ENCODE measurements at places on chromosomes 3 and 15.

- DNase-seq: no peak
These were observed 102.5 kb downstream of the SST start for GRCh38 chr3:187567661-187568121.

GRCh38 chr3:172210355-172210754, 171.0 kb downstream of the FNDC3B start:
- no peak for DNase-seq

DNA sequence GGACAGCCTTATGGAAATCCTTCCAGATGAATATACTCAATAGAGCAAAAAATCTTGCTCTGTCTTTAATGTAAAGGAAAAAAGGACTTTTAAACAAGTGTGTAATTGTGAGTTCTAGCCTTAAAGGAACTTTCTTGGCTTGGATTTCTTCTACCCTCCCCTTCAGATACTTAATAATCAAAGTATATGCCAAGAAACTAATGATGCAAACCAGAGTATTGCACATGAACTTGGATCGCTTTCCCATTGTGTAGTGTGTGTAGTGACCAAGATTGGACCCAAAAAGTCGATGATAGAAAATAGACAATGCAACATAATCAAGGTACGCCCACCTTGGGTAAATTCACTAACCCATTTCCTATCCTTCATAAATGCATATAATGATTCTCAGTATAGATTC, 123.8 kb downstream of the TIGIT start:
- DNase-seq: no peak

GRCh38 chr3:150495563-150496168, 50.6 kb downstream of the SERP1 start:
- DNase-seq: peak; percentile 63

DNA sequence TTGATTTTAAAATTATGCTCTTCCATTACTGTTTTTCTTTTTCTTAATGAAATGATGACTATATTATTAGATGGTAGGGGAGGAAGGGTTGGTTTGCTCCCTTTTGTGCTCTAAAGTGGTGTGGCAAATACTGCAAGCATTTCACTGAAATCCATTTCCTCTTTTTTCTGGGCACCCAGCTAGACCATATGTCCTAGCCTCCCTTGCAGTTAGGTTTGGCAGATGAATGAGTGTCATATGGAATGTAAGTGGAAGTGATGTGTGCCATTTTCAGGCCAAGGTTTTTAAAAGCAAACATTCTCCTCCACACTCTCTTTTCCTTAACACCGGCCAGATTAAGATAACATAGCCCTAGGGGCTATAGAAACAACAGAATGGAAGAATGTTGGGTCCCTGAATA, 363.0 kb downstream of the FGF12 start:
- DNase-seq: no peak

DNA sequence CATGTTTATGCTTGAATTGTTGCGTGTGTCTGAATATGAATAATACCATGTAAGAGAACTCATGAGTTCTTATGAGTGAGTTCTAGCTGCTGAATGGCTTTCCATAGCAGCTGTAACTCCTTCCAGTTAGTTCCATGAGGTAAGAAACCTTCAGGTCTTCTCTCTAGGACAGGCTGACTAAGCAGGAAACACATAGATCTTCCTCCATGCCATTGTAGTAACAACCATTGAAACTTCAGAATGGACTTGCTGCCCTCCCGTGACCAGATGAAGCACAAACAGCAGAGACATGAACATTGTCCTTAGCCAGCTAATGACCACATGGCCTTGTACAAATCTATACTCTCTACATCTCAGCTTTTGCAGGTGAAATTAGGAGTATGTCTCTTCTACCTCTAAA, 200.0 kb downstream of the ZNF385D start:
- DNase-seq: no peak

DNA sequence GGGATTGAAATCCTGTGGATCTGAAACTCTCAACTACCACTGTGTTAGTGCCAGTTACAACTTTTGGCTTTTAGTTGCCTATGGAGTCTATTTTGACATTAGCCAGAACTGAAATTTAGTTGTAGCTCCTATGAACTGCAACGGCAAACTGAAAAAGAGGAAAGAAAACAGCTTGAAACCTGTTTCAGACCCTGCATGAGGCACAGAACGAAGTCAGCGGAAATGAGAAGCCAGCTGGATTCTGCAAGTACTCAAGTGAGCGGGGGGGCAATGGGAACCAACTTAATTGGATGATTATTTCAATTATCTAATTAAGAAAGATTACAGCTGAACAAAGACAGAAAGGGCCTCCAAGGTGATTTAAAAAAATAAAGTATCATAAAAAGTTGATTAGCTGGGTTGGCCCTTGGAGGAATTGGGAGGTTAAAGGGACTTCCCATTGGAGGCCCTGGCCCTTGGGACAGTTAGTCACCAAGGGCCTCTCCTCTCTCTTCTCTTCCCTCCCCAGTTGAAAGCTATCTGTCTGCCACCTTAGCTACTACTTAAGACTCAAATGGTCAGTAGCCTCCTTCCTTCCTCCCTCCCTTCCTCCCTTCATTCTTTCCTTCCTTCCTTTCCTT, 352.1 kb downstream of the SHQ1 start:
- no peak for DNase-seq

GRCh38 chr3:48436855-48437254, 3.1 kb downstream of the CCDC51 start:
- no peak for DNase-seq

DNA sequence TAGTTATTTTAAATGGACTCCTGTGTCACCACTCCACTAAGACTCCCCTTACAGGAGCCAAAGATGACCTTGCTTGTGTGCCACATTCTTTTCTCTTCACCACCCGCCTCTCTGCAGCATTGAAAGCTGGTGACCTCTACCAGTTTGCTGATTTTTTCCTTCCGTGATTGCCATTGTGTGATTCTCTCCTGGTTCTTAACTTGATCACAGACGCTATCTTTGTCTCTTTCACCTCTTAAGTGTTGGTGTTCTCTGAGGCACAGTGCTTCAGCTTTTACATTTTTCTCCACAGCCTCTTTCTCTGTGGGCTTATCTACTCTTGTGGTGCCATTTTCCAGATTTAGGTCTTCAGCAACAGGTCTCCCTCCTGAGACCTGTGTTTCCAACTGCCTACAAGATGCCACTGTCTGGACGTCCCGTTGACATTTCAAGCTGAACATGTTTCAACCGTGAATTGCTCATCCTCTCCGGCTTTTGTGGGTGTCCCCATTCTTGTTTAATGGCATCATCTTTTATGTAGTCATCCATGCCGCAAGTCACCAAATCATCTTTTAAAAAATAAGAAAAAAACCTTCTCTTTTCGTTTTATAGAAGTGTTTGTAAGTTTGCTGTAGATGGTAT, 26.5 kb downstream of the IQGAP1 start:
- DNase-seq: no peak

- peak; percentile 48 for DNase-seq
These were observed 25.8 kb upstream of the RSL24D1 start for GRCh38 chr15:55222588-55222987.

DNA sequence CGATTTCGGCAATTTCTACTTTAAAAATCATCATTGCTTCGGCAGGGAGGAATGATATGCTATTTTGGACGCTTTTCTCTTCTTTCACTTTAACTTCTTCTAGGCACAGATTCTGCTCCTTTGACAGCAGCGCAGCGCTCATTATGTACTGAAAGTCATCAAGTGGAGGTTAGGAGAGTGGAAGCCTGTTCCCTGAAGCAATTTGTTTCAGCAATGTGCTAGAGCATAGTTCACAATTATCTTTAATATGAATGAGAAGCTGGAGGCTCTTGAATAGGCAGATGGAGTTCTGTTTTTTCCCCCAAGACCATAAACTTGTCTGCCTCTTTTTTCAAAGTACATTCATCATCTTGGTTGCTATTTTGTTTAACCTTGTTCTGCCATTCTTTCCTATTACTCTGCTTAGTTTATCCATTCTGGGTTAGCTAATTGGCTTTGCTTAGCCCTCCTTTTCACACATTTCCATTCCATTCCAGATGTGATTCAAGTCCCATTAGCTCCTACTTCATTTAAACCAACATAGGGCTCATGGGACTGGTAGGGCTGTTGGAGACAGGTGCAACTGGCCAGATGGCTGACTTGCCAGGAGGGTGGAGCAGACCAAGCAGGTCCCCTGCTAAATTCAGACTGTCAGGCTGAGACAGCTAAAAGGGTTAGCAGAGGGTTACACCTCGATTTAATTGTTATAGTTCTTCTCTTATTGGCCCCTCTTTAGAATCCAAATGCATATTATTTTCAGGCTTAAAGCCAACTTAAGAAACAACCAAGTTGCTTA, 534.7 kb upstream of the CBLB start:
- no peak for DNase-seq

DNA sequence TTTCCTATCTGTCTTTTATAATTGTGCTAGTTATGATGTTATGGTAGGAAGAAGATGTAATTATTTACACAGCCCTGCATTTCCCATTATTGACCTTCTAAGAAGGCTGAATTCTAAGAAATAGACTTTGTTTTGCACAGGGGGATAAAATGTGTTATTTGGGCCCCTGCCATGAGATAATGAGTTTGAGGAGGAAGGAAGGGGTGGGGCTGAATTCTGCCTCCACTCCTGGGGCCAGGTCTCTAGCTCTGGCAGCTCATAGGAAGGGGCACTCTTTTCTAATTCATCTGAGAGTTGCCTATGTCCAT, 69.2 kb upstream of the GOLGA8B start:
- no peak for DNase-seq

GRCh38 chr3:60047426-60048200, 997.8 kb upstream of the CFAP20DC start:
- DNase-seq: peak; percentile 40

GRCh38 chr3:41328926-41329325, 129.6 kb downstream of the CTNNB1 start:
- DNase-seq: no peak

DNA sequence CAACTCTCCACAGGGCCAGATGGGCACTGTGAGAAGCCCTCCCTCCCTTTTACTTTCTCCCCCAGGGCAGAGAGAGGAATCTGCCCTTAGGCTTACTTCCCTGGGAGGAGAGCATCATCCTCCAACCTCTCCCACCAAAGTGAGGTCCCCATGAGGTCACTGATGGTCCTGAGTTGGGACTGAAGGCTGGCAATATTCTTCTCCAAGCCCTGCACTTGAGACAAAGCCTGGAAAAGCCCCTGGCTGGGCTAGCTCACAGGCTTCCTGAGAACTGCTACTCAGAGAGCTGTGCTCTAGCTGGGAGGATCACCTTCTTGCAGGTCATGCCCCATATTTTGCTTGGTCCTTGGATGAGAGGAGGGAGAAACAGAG, 110.0 kb upstream of the MEF2A start:
- no peak for DNase-seq

DNA sequence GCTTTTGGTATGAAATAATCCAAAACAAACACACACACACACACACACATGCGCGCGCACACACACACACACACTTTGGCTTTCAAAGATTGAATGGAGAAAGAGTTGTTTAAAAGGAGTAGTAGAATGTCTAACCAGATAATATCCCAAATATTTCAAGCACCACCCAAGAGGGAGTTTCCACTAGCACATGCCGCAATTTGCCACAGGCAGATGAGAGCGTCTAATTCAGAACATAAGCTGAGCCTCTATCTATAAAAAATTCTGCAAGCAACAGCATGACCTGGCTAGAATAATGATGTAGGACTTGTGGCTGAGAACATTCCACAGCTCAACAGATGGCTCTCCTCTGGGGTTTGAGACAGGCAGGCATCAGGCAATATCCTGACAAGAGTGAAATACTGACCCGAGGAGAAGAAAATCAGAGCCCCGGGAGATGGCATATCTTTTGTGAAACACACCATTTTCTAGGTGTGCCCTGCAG, 302.5 kb upstream of the GADL1 start:
- no peak for DNase-seq

GRCh38 chr15:39086641-39087040, 494.2 kb upstream of the THBS1 start:
- no peak for DNase-seq

DNA sequence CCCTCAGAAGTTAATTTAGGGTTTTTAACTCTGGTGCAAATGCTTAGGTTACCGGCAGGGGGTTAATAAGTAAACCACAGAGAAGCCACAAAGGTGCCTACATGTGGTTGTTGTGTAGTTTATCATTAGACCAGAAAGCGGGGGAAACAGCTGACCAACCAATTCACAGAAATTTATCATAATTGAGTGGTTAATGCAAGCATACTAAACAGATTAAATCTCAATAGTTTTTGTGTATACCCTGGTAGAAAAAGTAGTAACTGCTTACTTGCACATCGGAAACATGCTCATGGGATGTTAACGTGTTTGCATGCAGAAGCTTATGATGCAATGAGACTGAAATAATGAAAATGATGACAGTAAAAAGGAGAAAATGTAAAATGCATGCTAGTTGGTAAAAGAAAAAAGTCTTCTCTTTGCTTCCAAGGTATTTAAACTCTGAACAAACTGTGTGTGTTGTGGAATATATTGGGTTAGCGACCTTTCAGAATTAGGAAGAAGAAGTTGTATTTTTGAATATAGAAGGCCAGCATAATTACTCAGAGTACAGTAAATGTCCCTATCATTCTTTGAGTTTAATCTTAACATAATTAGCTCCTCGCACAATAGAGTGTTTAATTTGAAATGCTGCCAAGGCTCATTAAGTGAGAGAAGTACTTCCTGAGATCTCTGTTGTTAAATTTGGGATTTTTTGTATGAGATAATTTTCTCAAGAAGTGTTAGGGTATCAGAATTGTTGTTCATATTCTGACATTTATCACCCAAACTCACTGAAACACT, 316.2 kb downstream of the PTPRG start:
- DNase-seq: no peak

GRCh38 chr3:61358364-61358763, 107.1 kb upstream of the FHIT start:
- DNase-seq: peak; percentile 5

- DNase-seq: no peak
These were observed 12.0 kb downstream of the SPPL2A start for GRCh38 chr15:50753463-50753862.

DNA sequence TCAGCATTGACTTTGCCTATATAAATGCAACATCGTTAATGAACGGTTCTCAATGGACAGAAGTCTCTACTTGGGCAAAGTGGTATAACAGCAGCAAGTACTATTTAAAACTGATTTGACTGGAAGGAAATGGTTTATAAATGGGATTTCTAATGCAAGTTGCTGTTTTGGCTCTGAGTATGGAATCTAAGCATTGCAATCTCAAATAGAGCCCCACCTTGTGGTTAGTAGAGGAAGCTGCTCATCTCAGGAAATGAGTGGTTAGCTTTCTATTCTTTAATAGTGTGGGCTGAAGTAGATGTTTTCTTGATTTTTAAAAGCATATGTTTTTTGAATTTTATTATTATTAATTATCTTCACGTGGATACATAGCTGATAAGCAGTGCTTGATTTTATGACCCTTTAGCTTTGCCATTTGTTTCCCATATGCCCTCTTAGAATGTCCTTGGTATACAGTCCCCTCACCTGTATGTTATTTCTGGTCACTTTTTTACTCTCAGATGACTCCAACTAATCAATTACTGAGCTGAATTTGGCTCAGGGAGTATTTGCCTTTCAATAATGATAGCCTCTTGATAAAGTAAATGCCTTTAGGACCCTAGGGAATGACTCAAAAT, 67.1 kb downstream of the OXSM start:
- DNase-seq: peak; percentile 60

- no peak for DNase-seq
These were observed 239.3 kb upstream of the ZNF717 start for GRCh38 chr3:76024640-76025039.
